Amygdala (tissue), 56 donors: ENCODE measurements at places on chromosomes 5 and 9.

GRCh38 chr9:127700594-127701255 lies 6.1 kb upstream of the CFAP157 start:
- no peak for DNase-seq

DNA sequence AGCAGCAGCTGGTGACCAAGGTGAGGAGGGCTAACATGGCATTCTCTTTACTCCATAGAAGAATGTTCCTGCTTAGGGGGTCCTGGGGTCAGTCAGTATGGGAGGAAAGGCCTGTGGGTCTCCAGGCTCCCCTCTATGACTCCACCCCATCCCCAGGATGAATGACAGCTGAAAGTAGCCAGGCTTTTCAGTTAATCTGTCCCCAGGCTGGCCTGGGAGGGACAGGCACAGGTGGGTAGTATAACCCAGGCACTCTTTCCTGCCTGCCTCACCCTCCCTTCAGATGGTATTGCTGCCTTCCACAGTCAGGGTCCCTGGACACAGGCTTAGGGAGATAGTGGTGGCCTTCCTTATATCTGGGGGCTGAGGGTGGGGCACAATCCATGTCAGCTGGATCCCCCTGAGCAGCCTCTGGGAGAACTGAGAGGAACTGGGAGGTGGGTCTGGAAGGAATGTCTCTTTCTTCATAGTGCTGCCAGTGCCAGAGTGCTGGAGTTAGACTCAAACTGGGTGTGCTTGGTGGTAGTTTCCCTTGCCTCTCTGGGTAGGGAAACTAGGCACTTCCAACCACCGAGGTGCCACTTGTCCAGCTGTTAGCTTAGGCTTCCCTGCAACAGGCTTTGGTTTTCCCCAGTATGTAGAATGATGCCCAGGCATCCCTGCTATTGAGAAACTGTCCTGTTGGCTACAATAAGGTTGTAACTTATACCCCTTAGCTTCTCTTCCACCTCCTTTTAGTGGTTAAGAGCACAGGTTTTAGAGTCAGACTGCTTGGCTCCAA lies 27.8 kb downstream of the LARP1 start:
- DNase-seq = no peak

GRCh38 chr5:56056875-56057274 lies 62.1 kb upstream of the IL6ST start:
- DNase-seq = no peak

DNA sequence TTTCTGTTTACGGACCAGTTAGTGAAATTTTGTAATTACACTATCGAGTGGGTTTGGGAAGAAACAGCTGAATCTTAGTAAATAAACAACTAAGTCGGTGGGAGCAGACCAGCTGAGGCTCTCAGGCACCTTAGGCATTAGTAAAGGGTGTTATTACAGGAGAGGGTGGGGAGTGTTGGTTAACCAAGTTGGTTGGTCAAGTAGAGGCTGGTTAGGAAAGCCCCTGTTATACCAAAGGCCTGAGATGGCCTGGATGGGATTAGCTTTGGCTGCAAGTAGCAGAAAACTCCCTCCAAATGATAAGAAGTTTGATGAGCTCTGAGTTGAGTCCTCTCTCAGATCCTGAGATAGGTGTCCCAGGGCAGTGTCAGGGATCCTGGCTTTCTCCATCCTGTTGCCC lies 81.3 kb downstream of the PPARGC1B start:
- DNase-seq = no peak

GRCh38 chr9:83965350-83966208 lies 14.4 kb downstream of the HNRNPK start:
- no peak for DNase-seq

- DNase-seq = no peak
These were observed 115.5 kb downstream of the CARTPT start for GRCh38 chr5:71834601-71835000.

- DNase-seq = no peak
These were observed 50.4 kb downstream of the RASGRF2 start for GRCh38 chr5:81010336-81011169.

- DNase-seq = no peak
These were observed 70.8 kb upstream of the STARD4 start for GRCh38 chr5:111582993-111583601.

- DNase-seq = no peak
These were observed 110.0 kb downstream of the ENC1 start for GRCh38 chr5:74530326-74531050.

DNA sequence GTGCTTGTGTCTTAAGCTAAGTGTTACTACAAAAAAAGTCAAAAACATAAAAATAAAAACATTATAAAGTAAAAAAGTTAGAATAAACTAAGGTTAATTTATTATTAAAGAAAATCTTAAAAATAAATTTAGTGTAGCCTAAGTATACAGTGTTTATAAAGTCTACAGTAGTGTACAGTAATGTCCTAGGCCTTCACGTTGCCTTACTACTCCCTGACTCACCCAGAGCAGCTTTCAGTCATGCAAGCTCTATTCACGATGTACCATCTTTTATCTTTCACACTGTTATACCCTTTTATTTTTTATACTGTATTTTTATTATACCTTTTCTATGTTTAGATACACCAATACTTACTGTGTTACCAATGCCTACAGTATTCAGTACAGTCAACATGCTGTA lies 288.1 kb downstream of the HCN1 start:
- no peak for DNase-seq

DNA sequence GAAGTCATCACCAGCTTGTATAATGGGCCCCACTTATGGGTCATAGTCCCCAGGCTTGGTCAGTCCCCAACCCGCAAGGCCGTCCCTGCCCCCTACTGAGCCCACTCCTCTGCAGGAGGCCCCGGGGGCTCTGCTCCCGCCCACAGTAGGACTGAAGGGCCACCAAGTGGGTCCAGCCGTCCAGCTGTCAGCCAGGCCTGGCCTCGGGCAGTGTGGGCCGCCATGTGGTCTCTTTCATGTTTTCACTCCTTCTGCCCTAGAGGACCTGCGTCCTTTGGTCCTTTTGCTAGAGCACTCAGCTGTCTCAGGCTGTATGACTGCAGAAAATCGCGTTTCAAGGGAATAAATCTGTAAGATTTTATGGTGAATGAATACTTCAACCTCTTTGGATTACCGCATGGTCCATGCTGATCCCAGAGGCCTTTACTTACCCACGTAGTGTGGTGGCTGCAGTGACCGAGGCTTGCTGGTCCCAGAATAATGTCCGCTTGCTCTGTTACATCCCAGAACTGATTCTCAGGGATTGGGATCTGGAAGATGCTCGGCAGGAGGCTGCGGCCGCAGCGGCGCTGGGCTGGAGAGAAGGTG lies 105.7 kb upstream of the FAM120A start:
- DNase-seq = no peak

GRCh38 chr5:38453506-38453905 lies 102.9 kb downstream of the LIFR start:
- DNase-seq = no peak

GRCh38 chr5:171713152-171713551 lies 72.5 kb upstream of the SMIM23 start:
- DNase-seq = no peak

DNA sequence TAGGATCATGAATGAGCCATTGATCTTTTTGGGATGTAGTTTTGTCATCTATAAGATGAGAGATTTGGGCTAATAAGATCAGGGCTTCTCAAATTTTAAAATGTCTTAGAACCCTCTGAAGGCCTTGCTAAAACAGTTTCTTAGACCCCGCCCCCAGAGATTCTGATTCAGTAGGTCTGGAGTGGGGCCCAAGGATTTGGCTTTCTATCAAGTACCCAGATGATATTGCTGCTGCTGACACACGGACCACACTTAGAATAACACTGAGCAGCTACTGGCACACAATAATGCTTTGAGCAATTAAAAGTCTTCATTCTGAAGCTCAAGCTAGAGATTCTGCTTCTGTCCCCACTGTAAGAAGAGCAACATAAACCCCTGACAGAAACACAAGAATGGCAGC lies 216.7 kb downstream of the SMARCA2 start:
- no peak for DNase-seq

GRCh38 chr9:106403081-106403480 lies 459.9 kb upstream of the ZNF462 start:
- no peak for DNase-seq

DNA sequence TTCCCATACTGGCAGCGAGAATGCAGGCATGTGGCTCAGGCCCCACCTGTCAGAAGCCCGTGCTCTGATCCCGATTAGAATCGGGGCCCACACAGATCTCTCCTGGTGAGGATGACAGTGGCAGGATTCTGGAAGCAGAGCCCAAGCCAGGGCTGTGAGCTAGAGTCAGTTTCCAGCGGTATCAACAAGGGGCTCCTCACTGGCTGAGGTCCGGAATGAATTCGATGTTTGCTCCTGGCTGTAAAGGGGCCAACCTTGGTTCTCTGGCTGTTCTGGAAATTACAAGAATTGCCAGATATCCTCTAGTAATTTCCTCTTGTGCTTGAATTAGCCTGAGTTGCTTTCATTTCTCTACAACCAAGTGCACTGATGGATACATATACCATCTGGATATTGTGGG lies 129.1 kb upstream of the SPRY4 start:
- no peak for DNase-seq

DNA sequence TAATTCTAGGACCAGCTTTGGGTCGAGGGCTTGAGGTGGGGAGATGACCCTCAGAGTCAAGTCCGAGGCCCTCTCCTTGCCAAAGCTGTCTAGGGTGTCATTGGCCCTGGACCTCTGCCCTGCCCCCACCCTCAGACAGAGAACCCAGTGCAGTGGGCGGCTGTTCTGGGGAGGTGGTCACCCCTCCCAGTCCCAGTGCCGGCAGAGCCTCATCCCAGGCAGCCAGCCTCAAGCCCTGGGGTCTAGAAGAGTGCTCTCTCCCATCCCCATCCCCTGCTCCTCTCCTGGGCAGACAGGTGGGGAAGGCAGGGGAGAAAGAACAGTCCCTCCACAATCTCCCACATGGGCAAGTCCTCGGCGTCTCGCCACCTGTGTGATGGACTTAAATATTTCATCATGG lies 7.0 kb downstream of the NTNG2 start:
- no peak for DNase-seq

DNA sequence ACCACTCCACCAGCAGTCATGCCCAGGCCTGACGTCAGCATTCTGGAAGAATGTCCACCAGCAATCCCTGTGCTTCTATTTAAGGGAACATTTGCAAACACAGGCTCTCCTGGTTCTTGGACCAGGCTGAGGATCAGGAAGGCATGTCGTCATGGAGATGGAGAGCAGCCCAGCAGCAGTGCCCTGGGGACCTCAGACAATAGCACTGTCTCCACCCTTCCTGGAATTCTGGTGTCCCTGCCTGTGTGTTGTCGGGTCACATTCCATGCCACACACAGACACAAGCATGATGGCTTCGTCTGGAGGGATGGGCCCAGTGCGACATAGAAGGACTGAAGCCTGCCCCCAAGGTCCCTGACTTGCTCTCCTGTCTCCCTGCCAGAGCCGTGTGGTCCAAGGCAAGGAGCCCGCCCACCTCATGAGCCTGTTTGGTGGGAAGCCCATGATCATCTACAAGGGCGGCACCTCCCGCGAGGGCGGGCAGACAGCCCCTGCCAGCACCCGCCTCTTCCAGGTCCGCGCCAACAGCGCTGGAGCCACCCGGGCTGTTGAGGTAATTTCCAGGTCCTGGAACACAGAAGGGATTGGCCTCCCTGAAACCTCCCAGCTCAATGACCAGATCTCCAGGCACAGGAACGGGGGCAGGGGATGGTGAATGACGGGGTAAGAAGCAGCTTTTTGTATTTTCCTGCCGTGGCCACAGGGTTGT lies 43.8 kb downstream of the STOM start:
- DNase-seq = no peak

DNA sequence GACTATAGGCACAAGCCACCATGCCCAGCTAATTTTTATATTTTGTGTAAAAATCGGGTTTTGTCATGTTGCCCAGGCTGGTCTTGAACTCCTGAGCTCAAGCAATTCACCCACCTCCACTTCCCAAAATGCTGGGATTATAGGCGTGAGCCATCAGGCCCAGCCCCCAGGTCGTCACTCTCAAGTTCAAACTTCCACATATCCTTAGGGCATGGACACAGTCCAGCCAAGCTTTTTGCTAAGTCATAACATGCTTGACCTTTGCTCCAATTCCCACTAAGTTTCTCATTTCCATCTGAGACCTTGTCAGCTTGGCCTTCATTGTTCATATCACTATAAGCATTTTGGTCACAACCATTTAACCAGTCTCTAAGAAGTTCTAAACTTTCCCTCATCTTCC lies 43.9 kb upstream of the ARAP3 start:
- no peak for DNase-seq

DNA sequence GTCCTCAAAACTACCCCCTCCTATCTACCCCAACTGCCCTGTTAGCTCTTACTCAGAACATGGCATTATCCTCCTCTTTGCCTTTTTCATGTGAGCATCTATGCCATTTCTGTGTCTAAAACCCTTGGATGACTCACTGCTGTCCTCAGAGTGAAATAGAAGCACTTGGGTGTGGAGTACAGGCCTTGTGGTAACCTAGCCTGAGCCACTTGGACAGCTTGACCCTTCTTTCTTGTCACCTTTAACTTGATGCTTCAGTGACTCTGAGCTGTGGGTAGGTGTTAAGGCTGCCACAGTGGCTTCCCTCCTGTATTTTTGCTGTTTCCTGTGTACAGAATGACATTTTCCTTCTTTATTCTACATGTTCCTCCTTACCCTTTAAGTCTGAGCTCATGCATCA lies 391.4 kb downstream of the SH3GL2 start:
- DNase-seq = no peak

DNA sequence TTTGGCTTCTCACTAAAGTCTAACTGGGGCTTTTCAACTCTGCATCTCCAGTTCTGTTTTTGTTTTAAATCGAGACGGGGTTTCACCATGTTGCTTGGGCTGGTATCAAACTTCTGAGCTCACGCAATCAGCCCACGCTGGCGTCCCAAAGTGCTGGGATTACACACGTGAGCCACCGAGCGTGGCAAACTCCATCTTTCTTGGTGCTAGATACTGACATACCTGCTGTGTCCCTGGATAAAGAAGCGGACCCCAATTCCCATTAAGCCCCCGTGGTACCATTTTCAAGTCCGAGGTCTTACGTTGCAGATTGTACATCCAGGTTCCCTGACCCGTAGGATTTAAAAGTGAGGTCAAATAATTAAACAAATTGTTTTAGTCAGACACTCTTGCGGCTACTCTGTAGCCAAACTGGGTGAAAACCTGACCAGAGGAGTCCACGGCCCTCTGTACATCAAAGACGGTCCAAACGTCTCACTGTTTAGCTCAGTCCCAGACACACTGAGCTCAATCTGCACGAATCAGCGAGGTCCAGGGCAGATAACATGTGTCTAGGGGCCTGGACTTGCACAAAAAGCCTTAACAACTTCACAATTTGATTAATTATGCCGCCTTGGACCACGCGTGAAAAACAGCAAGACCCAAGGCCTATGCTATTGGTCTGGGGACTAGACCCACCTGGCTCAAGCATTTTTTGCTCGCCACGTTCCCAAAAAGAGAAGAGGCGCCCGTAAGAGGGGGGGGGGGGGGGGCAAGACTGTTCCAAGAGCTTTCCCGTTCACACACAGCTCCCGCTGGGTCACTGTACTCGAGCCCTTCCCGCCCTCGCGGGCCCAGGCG lies 727 bp upstream of the DNAJA1 start:
- DNase-seq = peak; percentile 21

- DNase-seq = no peak
These were observed 20.6 kb downstream of the SLC38A9 start for GRCh38 chr5:55691265-55692105.

DNA sequence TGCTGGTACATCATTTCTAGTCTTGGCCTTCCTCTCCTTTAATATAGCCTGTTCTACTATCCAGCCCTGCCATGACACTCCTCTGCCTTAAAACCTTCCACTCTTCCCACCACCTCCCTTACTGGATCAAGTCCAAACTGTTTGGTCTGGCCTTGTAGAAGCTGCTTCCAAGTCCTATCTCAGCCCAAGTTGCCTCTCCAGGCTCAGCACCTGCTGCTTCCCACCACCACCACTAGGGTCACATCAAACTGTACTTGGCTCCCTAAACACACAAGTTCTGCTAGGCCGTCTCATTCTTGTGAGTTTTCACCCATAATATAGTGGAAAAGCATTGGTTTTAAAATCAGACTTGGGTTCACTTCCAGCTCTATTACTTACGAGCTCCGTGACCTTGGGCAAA lies 1.4 kb downstream of the NDUFA8 start:
- DNase-seq = no peak
